Spleen (tissue), 13 donors: ENCODE measurements at places on chromosomes 11 and 22. TPM values are rescaled to one million over a fixed set of nuclear protein-coding genes. Genes with fewer than 3 reads are reported as not detected.

Gene KCNQ1OT1
- total RNA-seq, result 0.87 TPM

Gene MUC15
- not detected for total RNA-seq

Gene HBG1
- total RNA-seq, result 15.0 TPM

Gene SLC17A6
- not detected for total RNA-seq

Gene FXYD6
- total RNA-seq, result 93.1 TPM

Gene FUT4
- 12.8 TPM for total RNA-seq

Gene TBX1
- 9.6 TPM for total RNA-seq

Gene CD3D
- total RNA-seq, result 41.7 TPM

Gene DRICH1
- total RNA-seq, result not detected
